Suprapubic skin (tissue), 4 donors: ENCODE measurements at places on chromosomes 6 and 20.

GRCh38 chr20:47181056-47181862, 175.2 kb downstream of the ZMYND8 start:
- no peak for DNase-seq

GRCh38 chr20:53040693-53041589, 68.8 kb downstream of the TSHZ2 start:
- peak; percentile 74 for DNase-seq

DNA sequence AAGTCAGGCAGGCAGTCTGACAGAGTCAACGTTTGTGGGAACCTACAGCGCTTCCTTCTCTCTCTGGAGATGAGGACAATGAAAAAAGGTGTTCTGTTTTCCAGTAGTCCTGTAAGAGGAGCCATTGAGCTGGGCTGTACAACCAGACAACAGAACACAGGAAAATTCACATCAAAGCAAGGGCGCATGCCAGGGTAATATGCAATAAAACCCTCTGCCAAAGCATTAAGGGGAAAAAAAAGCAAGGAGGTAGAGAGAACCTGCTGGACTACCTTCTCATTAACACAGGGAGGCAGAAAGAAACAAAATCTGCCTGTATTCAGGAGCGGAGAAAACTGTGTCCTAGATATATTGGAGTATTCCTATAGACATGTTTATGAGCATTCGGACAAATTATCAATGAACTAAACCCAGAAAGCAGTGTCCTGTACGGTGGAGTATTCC, 1.3 kb downstream of the RNF24 start:
- DNase-seq = no peak

- no peak for DNase-seq
Measured at GRCh38 chr6:39273406-39273821, 40.8 kb downstream of the KCNK17 start.

DNA sequence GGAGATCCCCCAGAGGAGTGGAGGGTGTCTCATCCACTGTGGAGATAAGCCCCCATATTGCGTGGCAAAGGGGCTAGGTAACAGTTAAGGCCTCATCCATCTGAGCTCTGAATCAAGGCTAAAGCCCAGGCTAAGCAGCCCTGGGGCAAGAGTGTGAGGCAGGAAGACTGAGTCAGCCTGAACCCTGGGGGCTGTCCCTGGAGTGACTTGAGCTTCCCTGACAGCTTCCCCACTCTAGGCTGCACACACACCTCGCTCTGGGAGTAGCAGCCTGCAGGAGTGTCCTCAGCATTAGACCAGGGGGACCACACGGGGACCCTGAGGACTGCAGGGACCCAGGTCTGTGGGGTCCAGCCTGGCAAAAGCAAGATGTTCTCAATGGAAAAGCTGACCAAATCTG, 27.9 kb downstream of the UBD start:
- no peak for DNase-seq

GRCh38 chr6:35804996-35805736, at the start of gene LHFPL5:
Gene LHFPL5, plus strand, starts transcription at chr6:35805352. Its CDS starts 319 bp downstream, at chr6:35805671.
- no peak for DNase-seq
